ENCODE measurements at places on chromosomes 13 and 19.

GRCh38 chr13:101673360-101674105, 221.1 kb downstream of the ITGBL1 start:
- DNase-seq, result no peak

DNA sequence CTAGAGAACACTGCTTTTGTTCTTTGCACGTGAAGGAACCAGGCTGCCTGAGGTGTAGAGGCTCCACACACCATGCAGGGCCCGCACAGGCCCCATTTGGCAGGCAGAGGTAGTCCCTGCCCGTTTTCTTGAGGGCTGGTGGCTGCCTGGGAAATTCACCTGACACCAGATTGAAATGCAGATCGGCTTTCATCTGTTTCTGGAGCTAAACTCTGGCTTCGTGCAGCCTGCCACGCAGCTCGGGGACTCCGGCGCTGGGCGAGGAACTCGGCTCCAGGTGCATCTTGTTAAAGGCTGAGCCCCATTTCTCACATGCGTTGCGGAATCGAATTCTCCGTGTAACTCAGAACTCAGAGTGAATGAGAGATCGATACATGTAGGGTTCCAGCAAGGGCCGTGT, 37.7 kb downstream of the ATP11A start:
- DNase-seq, result no peak

DNA sequence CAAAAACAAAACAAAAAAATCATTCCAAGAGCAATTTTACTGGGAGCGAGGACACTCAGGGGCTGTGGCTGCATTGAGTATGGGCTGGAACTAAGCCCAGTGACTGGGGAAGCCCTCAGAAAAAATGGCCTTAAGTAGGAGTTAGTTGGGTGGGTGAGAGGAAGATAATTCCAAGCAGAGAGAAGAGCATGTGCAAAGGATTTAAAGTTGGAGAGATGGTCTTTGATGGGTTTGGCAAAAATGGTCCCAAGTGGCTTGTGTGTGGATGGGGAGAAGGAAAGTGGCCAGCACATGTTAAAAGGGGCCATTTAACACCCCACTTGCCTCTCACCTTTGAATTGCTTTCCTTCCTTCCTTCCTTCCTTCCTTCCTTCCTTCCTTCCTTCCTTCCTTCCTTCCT, 6.7 kb upstream of the CYP4F22 start:
- no peak for DNase-seq

- DNase-seq, result no peak
Observed at GRCh38 chr13:95128045-95128643, 173.1 kb downstream of the ABCC4 start.

GRCh38 chr13:67001363-67001762, 228.8 kb downstream of the PCDH9 start:
- no peak for DNase-seq

GRCh38 chr13:109718726-109719125, 67.7 kb downstream of the IRS2 start:
- DNase-seq, result no peak

GRCh38 chr19:38666663-38667511, 19.4 kb downstream of the ACTN4 start:
- DNase-seq, result no peak

- no peak for DNase-seq
Observed at GRCh38 chr19:49491030-49491803, 3.8 kb downstream of the RPL13A start.

GRCh38 chr19:56727677-56728076, 56.1 kb upstream of the ZNF835 start:
- no peak for DNase-seq

DNA sequence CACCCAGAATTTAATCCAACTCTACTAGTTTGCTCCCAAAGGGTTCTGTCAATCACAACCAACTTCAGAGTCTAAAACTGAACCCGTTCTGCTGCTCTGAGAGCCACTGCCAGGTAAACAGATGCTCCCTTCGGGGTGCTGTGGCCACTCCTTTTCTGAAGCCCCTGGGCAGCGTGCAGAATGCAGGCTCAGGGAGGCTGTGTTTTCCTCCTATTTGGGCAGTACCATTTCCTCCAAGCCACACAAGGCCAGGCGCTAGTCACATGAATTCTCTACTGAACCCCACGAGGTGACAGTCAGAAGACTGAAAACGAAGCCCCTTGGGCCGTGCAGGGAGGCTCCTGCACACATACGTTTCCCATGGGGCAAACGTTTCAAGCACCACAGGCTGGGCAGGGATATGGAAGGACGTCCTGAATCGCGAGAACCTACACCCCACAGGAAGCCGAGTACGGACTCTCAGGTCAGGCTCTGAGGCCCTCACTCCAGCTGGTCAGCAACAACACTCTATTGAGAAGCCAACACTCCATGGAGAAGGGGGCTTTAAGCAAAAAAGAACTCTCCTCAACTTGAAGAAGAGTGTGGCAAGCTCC, 71.8 kb downstream of the CCDC70 start:
- no peak for DNase-seq

DNA sequence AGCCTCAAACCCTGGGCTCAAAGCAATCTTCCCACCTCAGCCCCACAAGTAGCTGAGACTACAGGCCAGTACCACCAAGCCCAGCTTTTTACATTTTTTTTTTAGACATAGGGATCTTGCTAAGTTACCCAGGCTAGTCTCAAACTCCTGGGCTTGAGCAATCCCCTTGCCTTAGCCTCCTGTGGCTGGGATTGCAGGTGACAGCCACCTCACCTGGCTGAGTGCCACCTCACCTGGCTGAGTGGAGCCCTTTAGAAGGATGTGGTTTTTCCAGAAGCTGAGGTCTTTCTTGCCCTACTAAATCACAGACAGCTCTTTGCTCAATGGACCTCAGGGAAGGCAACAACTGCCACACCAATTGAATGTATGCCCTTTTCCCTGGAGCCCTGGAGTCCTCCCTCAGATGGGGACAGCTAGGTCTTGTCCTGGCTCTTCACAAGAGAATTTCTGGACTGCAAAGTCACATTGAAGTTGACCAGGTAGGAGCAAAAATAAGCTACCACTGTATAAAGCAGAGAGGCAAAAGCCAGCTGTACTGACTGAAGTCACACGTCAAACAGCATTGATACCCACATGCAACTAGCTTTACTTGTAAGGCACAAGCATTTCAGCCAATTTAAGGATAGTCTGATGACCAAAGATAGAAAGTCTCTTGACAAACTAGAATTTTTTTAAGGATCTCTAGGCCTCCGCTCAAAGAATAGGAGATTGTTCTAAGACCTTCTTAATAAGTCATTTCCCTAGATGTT, 14.0 kb downstream of the PDX1 start:
- DNase-seq, result no peak

GRCh38 chr13:44414716-44415115, 41.1 kb downstream of the SERP2 start:
- DNase-seq, result no peak

DNA sequence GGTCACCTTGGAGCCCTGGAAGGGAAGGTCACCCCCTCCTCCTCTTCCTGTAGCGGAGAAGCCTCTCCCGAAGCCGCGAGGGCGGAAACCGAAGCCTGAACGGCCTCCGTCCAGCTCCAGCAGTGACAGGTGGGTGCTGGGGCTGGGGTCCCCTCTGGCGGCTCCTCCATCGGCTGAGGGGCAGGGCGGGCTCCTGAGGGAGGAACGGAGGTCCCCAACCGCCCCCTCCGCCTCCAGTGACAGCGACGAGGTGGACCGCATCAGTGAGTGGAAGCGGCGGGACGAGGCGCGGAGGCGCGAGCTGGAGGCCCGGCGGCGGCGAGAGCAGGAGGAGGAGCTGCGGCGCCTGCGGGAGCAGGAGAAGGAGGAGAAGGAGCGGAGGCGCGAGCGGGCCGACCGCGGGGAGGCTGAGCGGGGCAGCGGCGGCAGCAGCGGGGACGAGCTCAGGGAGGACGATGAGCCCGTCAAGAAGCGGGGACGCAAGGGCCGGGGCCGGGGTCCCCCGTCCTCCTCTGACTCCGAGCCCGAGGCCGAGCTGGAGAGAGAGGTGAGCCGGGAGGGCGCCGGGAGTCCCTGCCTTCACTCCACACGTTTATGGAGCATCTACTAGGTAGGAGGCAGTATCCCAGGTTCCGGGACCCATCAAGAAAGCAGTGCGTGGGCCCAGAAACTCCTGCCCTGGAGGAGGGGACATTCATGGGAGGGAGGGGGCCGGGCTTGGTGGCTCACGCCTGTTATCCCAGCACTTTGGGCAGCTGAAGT, 22.0 kb downstream of the HDGFL2 start:
- DNase-seq, result no peak

DNA sequence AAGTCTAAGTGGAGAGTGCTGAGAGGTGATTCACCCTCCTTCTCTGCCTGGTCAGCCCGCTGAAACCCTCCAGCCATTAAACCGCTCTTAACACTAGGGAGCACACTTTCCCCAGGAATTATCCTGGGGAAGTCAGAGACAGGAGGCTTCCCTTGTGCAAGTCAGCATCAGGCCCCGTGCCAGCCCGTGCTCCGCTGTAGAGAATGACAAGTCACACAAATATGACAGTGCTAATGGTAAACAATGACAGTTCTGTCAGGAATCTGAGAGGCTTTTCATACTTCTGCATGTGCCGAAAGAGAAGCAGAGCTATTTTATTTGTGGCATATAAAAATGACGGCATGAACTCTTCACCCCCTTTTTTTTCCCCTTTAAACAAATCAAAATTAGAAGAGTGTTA, 816.9 kb upstream of the SLC10A2 start:
- no peak for DNase-seq

DNA sequence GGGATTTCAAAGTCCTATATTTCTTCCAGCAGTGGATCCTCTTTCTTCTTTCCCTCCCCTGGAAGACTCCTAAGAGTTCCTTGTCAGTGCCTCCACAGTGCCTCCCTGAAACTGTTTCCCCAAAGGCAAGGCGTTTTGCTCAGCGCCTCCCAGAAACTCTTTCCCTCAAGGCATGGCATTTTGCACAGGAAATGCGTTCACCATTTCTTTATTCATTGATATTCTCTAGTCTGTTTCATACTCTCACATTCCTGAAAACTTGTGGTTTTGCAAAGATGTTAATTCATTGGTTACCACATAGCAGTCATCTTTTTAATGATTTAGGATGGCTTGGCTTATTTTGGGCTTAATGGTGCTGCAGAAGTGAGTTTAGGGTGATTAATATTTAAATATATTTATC, 177.3 kb upstream of the SLC10A2 start:
- DNase-seq, result no peak

DNA sequence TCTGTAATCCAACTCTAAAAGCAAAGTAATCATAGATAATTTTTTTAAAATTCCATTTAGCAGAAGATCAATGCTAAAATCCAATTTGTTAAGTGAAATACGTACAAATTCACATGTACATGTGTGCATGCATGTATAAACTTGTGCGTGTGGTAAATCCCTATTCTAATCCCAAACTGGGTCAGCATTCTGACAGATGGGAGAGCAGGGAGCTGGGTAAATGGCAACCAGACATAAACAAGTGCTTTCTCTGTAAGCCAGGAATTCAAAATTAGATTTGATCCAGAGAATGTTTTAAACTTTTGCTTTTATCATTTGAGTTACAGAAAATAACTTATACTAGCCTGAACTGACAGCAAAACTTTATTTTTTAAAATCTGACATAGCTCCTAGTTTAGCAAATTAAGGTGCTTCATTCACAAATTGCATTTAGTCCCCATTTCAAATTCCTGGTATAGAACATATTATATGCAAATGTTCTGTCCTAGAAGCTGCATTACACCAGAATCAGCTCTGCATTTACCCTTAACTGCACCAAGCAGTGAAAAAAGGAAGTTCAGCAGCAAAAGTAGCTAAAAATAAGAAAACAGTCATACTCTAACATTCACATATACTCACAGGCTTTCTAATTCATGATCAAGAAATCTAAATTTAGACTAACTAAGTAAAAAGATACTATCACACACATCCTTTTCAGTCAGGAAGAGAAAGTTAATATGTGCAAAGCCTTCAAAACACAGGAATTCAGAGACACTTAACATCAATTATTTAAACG, 32.6 kb downstream of the UBL3 start:
- DNase-seq, result no peak

DNA sequence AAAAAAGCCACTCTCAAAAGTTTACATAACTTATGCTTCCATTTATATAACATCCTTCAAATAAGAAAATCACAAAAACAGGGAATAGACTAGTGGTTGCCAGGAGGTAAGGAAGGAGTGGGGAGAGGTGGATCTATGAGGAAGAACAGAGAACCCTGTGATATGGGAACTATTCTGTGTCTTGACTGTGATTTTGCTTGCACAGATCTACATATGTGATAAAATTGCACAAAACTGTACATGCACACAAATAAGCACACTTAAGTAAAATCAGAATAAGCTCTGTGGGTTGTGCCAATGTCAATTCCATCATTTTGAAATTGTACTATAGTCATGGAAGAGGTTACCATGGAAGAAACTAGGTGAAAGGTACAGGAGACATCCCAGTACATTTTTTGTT, 121.6 kb upstream of the SGCG start:
- DNase-seq, result no peak

DNA sequence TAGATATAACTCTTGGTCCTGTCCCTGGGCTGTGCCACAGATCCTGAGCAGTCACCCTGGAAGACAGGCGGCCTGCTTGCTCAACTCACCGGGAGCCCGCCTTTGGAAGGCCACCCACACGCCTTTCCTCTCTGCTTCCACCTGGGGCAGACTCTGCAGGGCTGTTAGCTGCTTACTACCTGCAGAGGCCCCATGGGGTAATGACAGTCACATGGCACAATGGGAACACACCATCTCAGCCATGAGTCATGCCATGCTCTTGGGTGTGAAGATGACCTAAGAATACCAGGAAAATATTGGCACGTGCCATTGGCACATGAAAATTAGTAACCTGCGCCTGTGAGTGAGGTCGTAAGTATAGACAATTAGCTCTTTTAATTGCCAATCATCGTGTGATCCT, 108.6 kb downstream of the COL4A2 start:
- no peak for DNase-seq

DNA sequence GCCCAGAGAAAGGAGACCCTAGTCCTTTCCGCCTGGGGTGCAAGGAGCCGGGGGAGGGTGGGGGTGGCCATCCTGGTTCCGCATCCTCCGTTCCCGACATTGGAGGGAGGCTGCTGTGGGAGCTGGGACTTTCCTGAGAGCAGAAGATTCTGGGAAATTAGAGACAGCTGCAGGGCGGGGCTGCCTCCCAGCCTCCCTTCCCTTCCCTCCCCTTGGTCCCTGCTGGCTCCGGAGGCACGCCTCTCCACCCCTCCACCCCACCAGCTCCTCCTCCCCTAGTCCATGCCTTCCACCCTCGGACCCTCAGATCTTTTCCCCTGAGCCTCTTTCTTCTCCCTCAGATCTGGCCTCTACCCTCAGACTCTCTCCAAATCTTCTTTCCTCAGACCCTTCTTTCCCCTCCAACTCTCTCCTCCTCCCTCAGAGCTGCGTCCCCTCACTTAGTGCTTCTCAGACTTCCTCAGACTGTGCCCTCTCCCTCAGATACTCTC, 3.1 kb upstream of the BCL3 start:
- DNase-seq, result no peak

GRCh38 chr19:18298601-18299000, 17.2 kb upstream of the JUND start:
- DNase-seq, result no peak

DNA sequence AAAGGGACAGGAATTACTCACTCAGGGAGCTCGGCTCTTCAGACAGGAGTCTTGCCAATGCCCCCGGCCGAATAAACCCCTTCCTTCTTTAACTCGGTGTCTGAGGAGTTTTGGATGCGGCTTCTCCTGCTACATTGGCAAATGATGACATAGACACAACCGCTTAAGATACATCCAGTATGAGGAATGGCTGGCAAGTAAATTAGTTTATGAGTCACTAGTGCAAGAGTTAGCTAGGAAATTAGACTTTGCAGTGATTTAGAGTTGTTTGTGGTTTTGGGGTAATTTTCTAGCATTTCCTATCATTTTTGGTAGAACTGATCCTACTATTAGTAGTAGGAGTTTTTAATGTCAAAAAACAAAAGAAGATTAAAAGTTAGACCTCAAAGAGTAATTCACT, 166.2 kb downstream of the SLITRK1 start:
- DNase-seq, result no peak
